ENCODE measurements at places on chromosomes 2 and 18.

- DNase-seq = no peak
These were observed 90.3 kb downstream of the CCDC178 start for GRCh38 chr18:33350256-33350655.

GRCh38 chr2:138829326-138829919 lies 49.2 kb upstream of the NXPH2 start:
- DNase-seq = peak; percentile 14

- DNase-seq = no peak
These were observed 344.5 kb upstream of the CYRIA start for GRCh38 chr2:17010104-17010503.

DNA sequence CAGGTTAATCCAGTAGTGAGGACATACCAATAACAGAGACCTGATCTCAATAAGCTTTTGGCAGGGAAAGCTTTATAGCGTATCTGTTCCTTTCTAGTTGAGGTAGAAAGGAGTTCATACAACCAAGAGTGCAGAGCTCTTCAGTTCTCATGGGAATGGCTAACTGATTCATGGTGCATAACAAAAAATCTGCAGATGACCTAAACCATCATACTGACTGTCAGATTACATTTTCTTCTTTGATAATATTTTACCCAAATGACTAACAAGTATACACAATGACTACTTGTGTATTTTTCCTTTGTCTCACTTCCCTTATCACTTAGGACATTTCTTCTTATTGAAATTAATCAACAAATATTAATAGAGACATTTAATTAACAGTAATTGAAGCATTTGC lies 140.0 kb upstream of the SERTAD2 start:
- no peak for DNase-seq

Data from CD4-positive, alpha-beta T cell treated with Interleukin-17A for 1 hour (primary cell).